ENCODE measurements at places on chromosomes 3 and 15.

GRCh38 chr15:76393614-76394013, 57.0 kb downstream of the ISL2 start:
- DNase-seq: peak; percentile 40

GRCh38 chr3:144129536-144130214, 158.1 kb downstream of the DIPK2A start:
- no peak for DNase-seq

- peak; percentile 17 for DNase-seq
Observed at GRCh38 chr15:29968099-29968894, 114.5 kb upstream of the GOLGA8J start.

DNA sequence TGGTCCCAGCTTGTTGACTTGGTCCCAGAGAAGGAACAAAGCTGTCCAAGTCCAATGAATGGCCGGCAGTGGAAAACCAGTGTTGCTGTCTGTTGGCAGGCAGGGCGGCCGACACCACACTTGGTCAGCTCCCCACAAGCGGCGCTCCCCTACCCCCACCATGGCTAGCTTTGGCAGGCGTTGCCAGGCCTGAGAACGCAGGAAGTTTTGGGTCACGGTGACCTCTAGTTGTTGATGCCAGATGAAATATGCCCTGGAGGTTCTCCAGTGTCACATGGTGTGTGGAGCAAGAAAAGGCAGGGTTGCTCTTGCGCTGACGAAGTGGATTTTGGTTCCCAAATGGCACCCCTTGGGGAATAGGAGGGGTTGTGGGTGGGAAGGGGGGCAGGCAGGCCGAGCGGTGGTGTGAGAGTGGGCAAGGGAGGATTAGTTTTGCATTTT, 72.7 kb upstream of the TPRG1 start:
- no peak for DNase-seq

- DNase-seq: no peak
Observed at GRCh38 chr3:9168241-9168741, 81.2 kb downstream of the SRGAP3 start.

- no peak for DNase-seq
Observed at GRCh38 chr15:90145259-90145658, 43.0 kb upstream of the IDH2 start.

GRCh38 chr3:99777210-99777549, 40.5 kb upstream of the CMSS1 start:
- DNase-seq: no peak

DNA sequence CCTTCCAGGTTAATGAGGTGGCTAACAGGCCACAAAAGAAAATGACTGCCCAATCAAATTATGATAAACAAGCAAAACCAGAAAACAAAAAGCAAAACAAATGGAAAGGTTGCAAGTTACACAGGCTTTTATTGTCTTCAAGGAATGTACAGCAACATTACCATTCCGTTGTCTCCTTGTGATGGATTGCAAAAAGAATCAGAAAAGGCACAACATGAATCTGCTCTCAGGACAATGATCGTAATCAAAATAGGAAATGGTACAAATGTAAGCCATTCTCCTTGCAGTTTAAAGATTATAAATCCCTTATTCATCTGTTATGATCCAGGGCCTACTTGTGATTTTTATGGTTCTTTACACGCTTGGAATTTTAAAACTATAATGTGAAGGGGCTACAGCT, 125.8 kb downstream of the ECT2 start:
- no peak for DNase-seq

- DNase-seq: no peak
Observed at GRCh38 chr3:13027154-13027553, 46.1 kb downstream of the IQSEC1 start.

- DNase-seq: no peak
Observed at GRCh38 chr15:65085207-65085753, 8.7 kb downstream of the KBTBD13 start.

DNA sequence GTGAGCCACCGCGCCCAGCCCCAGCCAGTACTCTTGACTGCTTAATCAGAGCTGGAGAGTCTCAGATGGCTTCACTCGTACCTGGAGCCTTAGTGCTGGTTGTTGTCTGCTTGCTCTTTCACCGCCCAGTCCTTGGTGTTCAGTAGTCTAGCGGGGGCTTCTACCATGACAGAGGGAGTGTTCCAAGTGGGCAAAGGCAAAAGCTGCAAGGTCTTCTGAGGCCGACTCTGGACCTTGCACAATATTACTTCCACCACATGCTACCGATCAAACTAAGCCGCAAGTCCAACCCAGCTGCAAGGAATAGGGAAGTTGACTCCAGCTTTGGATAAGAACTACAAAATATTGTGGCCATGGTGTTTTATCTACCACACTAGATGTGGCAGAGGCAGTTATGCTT, 6.6 kb downstream of the PARL start:
- no peak for DNase-seq

GRCh38 chr15:31262901-31263671, 63.5 kb upstream of the KLF13 start:
- no peak for DNase-seq

DNA sequence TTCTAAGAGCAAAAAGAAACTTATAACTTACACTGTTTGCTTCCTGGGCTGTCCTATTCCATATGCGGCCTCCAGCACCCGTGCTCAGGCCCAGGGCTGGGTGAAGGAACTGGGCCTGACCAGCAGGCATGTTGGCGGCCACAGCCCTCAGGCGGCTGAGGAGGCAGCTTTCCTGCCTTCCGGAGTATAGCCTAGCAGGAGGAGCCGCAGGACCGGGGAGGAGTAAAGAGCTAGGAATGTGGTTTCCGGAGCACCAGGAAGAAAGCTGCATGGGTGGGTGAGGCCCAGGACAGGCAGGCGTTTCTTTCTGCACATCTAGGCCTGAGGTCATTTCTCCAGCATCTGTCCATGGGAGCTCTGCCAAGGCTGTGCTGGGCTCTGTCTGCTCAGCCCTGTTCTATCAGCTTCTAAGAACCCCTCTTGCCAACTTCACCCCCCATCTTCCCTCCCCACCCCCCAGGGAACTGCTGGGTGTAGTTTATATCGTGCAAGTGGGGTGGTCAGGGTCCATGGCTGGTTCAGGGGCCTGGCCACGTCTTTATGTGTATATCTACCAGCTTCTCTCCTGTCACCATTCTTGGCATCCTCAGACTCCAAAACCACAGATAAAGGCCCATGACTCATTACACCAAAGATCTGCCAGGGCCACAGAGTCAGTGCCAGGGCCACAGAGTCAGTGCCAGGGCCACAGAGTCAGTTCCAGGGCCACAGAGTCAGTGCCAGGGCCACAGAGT, 7.8 kb upstream of the KIF7 start:
- peak; percentile 95 for DNase-seq

DNA sequence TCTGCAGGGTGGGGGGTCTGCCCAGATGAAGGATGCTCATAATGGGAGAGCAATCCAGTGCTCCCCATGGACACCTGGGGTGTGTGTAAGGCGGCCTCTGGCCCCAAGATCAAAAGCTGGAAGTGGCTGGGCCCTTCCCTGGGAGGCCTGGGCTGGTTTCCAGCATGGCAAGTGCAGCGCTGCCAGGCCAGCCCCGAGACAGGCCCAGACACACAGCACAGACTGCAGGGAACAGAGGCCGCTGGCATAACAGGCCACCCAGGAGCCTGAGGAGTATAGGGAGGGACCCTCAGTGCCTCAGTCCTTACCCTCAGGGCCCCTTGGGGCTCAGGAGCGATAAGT, 10.0 kb downstream of the ITPKA start:
- no peak for DNase-seq

DNA sequence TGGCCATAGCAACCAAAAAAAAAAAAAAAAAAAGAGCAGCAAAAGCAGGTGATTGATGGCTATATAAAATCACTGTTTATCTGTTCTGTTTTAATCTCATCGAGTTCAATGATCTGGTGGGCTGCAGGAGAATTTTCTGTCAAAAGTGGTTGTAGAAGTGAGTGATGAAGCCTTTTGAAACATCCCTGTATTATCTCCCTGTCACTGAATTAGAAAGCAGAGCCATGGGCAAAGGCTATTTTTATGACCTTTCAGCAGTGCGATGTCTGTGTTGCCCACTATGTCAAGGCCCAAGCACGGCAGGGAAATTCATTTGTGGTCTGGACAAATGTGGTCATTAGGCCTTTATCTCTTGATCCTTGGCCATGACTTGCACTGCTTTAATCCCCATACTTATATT, 59.9 kb downstream of the OTOL1 start:
- no peak for DNase-seq

- no peak for DNase-seq
Observed at GRCh38 chr3:88403319-88403718, 253.6 kb downstream of the C3orf38 start.

DNA sequence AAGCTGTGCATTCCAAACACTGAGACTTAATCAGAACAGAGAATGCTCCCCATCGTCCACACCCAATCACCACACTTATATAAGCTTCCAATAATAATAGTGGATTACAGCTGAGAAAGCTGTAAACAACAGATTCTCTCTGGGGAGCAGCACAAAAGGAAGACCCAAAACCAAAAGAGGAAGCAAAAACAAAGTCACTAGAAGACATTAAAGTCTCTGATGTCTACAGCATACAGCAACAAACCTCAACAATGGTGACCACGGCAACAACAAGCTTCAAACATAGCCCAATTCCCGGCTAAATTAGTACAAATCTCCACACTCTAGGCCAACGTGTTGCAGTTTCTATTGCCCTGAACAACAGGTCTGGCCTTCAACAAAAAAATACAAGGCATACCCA, 37.7 kb downstream of the ZDHHC23 start:
- DNase-seq: peak; percentile 5

DNA sequence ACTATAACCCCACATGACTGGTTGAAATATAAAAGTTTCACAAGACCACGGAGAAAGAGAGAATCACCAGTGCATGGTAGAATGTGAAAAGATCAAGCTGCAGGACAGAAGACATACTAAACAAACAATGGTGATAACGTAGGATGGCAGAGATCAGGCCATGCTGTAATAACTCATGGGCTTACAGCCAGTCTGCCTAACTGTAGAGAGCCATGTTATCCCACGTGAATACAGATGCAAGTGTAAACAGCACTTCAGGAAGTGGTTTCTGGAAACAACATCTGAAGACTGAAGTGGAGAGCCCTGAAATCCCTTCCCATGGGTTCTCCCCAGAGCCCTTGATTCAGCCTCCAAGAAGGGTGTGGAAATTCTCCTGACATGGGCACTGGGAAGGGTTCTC, 103.2 kb upstream of the SLCO2A1 start:
- peak; percentile 9 for DNase-seq

- no peak for DNase-seq
Observed at GRCh38 chr3:9247941-9248521, 1.4 kb downstream of the SRGAP3 start.

- DNase-seq: no peak
Observed at GRCh38 chr3:133820129-133820528, 14.5 kb downstream of the SRPRB start.

GRCh38 chr3:123027292-123028232, at the start of gene SEMA5B:
Gene SEMA5B, minus strand, starts transcription at chr3:123027763. Its CDS starts 66,500 bp downstream, at chr3:122961263.
- DNase-seq: peak; percentile 36

GRCh38 chr3:44355362-44356033, 16.9 kb downstream of the TCAIM start:
- peak; percentile 79 for DNase-seq

DNA sequence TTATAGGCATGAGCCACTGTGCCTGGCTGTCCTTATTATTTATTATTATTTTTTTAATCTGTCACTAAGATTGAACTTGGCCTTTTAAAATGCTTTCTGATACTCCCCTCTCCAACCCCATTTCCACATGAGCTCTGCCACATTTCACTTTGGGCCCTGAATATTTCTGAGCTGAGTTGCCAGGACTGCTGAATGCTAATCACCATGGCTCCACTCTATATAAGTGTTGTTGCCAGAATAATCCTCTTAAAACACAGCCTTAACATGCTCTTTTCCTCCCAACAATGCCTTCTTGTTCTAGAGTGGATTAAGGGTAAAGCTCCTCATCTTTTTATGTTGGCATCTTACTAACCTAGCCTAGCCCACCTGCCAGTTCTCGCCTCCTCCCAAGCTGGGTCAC, 124.4 kb downstream of the PDZRN3 start:
- no peak for DNase-seq

DNA sequence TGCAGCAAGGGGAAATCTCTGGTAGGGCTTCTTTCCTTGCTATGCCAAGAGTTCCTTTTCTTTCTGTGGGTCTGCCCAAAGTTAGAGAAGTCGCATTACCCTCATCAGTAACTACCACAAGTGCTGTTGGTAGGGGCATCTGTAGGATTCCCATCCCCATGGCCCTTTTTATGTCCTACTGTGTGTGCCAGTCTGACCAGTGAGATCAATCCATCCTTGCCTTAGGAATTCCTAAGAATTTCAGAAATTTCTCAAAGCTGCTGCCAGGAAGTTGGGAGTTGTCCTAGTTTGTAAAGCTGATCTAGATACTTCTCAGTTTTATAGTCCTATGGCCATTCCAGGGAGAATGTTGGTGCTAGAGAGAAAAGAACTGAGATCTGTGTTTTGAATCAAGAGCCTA, 36.5 kb downstream of the SH3GL3 start:
- DNase-seq: no peak

DNA sequence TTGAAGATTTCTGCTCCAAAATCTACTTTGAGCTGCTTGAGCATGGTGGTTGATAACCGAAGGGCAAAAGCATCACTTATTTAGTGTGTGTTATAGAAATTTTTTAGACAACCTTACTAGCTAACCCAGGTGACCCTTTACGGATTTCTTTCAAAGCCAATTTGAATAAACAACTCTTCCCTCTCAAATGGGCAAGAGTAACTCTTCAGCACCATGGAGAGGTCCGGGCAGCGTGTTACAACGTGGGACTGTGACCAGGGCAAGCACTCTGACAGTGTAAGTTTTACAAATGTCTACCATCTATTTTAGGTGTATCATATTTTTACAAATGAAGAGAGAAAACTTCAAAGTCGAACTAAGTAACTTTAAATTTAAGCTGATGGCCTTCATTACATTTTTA, 471.8 kb downstream of the MFSD1 start:
- DNase-seq: peak; percentile 74

- DNase-seq: no peak
Observed at GRCh38 chr3:124799676-124800075, 69.4 kb downstream of the UMPS start.

DNA sequence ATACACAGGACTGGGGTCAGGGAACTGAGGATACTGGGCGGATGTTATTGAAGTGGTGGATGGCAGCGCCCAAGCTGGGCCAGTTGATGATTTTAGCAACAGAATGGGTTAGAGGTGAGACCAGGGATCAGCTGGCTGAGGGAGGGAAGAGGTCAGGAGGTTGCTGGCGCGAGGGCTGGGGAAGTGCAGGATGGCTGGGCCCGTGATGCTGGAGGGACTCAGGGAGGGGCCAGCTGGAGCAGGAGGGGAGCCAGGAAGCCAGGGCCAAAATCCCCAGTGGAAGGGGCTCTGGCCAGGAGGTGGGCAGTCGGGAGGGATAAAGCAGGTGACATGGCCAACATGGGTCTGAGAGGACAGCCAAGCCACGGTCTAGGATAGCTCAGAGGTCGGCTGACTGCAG, 178.0 kb downstream of the NSMCE3 start:
- DNase-seq: no peak

- DNase-seq: peak; percentile 43
Observed at GRCh38 chr3:50157827-50158529, 2.9 kb downstream of the SEMA3F start.

Data from M059J (cell line).